Stimulated activated CD4-positive, alpha-beta T cell treated with anti-CD3 and anti-CD28 coated beads, Interleukin-15, amount 100 ng/mL, for 48 hours (primary cell): ENCODE measurements at places on chromosomes 4 and X.

GRCh38 chr4:38529189-38530115 lies 134.5 kb upstream of the KLF3 start:
- DNase-seq, result peak; percentile 38

GRCh38 chr4:89158884-89159503 lies 47.7 kb downstream of the TIGD2 start:
- DNase-seq, result no peak

DNA sequence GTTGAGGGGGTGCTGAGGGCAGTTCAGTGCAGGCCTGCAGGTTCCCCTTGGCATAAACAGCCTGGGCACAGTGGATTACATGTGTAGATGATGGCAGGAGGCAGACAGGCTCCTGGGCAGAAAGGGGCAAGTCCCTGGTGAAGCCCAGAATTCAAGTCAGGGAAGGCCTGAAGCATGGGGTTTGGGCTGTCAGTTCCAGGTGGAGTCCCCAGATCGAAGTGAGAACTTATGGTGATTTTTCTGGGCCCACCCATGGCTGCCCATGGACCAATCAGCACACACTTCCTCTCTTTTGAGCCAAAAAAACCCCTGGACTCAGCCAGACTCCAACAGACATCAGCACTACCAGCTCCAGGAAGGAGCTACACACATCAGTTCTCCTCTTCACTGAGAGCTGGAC lies 529.1 kb downstream of the PPARGC1A start:
- no peak for DNase-seq

- DNase-seq, result no peak
Observed at GRCh38 chr4:70718811-70719604, 2.8 kb upstream of the RUFY3 start.

GRCh38 chr4:15233264-15233597 lies 194.6 kb upstream of the C1QTNF7 start:
- no peak for DNase-seq

GRCh38 chr4:109325698-109326097 lies 23.2 kb upstream of the COL25A1 start:
- DNase-seq, result no peak
